ENCODE measurements at places on chromosomes 1 and 21.

- no peak for DNase-seq
Observed at GRCh38 chr1:222026280-222026679, 284.4 kb upstream of the DUSP10 start.

DNA sequence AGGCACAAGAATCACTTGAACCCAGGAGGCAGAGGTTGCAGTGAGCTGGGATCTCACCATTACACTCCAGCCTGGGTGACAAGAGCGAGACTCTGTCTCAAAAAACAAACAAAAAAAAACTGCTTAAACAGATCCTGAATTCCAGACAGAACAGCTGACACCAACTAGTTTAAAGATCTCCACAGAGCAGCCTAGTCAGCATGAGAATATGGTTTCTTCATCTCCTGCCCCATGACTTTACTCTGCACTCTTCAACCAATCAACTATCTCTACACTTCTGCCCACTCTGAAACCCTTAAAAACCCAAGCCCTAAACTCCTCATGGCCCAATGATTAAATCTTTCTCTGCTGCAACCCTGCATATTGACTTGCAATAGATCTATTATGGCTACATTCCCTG is 7.5 kb upstream of the PRRC2C start:
- DNase-seq: no peak

- DNase-seq: no peak
Observed at GRCh38 chr1:159964144-159964543, 10.1 kb upstream of the SLAMF9 start.

GRCh38 chr21:31331231-31331630 is 12.8 kb downstream of the TIAM1 start:
- no peak for DNase-seq

DNA sequence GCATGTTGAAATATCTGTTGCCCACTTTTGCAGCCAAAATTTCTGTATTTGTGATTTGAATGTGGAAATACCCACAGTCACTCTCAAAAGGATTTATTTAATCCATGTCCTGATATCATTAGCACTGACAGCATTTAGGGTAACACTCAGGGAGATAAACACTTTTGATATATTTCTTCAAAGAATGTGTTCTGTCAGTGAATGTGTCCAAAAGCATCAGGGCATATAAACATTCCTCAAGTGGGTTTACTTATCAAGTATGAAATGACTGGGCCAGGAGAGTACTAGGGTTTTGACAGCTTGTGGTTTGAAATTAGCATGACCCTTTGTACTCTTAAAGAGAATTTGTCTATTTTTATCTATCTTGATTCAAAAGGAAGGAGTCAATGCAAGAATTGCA is 1302.1 kb upstream of the ADGRL2 start:
- DNase-seq: no peak

DNA sequence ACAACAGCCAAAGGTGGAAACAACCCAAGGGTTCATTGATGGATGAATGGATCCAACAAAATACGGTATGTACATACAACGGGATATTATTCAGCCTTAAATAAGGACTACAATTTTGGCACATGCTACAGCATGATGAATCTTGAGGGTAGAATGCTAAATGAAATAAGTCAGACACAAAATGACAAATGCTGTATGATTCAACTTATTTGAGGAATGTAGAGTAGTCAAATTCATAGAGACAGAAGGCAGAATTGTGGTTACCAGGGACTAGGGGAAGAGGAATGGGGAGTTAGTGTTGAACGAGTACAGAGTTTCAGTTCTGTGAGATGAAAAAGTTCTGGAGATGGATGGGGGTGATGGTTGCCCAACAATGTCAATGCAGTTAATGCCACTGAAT is 118.0 kb upstream of the PAXBP1 start:
- no peak for DNase-seq

DNA sequence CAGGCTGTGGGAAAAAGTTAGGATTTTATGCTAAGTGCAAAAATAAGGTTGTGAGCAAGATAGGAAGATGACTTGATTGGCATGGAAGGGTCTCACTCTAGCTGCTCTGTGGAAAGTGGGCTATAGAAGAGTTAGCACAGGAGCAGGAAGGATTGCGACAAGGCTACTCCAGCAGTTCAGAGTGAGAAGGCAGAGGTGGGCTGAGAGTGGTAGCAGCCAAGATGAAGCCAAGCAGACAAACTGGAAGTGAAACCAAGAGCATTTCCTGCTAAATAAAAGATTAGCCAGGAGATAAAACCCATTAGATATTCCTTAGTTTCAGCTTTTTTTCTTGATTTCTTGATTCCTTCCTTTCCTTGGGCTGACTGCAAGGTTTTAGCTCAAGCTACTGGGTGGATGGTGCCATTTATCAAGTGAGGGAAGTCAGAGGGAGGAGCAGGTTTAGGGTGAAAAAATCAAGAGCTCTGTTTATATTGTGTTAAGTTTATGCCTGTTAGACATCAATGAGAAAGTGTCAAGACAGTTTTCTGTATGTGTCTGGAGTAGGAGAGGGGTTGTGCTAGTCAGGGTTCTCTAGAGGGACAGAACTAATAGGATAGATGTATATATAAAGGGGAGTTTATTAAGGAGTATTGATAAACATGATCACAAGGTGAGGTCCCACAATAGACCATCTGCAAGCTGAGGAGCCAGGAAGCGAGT is 33.1 kb upstream of the ZNF644 start:
- no peak for DNase-seq

DNA sequence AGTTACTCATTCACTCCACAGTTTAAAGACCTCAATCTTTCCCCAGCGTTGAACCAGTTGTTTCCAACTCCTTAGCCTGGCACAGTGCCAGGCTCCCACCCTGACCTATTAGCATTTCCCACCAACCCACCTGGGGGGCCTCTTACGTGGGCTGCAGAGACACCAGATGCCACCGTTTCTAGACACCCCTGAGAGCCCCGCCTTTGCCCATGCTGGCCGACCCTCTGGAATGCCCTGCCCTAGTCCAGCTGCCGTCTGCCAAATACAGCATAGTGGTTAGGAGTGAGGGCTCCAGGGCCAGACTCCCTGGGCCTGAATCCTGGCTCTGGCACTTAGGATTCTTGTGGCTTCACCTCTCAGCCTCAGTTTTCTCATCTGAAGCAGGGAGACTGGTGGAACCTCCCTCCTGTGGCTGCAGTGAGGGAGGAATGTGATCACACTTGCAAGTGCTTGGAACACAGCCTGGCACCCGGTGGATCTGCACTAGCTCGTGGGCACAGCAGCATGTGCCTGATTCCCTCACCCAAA is 65.2 kb downstream of the TMCO4 start:
- DNase-seq: no peak

- DNase-seq: no peak
Observed at GRCh38 chr1:220344745-220345144, 72.5 kb upstream of the RAB3GAP2 start.

DNA sequence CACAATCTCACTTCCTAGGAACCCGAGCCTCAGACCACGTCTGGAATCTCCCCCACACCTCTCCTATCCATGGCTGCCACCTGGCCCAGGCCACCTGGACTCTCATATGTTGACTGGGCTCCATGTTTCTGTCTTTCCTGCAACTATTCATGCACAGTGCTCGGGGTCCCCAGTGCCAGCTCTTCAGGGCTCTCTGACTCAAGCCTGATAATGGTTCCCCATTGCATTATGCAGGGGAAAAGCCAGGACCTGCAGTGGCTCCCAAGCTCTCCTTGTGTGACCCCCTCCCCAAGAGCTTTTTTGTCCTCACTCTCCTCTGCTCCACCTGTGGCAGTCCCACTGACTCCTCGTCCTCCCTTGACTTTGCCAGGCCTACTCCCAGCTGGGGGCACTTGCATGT is 417.6 kb downstream of the NPHP4 start:
- no peak for DNase-seq

- DNase-seq: no peak
Observed at GRCh38 chr1:201748335-201748734, 80.6 kb upstream of the IPO9 start.

GRCh38 chr1:63316984-63317816 is 5.2 kb upstream of the FOXD3 start:
- no peak for DNase-seq

DNA sequence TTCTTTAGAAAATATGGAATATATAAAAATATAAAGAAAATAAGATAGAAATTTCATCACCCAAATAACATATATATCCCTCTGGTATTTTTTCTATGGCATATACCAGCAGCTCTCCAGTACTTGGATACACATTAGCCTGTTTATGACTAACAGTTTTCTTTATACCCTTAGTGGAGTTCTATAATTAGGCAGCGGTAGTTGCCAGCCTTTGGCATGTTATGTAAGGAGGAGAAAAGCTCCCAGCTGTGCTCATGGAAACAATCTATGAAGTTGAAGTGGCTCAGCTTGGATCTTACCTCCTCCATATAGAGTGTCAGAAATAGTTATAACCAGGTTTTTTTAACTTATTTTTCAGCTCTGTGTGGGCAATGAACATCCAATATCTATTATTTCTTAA is 1636.8 kb downstream of the AMY1C start:
- no peak for DNase-seq

- no peak for DNase-seq
Observed at GRCh38 chr1:51768971-51769588, 109.4 kb downstream of the NRDC start.

DNA sequence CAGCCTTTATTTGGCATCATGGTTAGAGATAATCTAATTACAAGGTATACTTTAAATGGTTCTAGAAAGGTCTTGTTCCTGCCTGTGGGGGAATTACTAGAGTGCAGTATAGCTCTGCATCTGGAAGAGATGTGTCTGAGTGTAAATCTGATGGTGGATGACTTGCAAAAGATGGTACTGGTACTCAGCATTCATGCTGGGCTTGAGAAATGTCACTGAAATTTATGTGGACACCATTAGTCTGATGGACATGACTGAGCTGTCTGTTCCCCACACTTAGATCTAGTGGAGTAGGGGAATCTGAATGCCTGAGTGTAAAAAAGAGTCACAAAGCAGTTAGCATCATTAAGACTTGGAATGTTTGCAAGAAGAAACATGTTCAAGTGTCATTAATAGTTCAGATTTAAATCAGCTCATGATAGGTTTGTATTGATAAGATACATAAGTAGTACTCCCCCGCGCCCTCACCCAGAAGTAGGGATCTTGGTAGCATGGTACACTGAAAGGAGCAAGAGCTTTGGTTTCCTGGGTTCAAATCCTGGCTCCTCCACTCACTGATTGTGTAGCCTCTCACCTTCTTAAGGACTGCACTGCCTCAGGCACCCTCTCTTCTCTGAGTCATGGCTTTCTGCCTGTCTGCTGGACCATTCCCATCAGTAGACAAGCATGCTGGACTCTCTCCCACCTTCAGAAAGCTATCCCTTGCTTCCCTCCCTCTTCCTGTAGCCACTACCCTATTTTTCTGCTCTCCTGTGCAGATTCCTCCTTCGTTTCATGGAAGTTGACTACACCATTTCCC is 292.9 kb downstream of the NFIA start:
- DNase-seq: no peak

GRCh38 chr1:2391931-2392509 is 379 bp downstream of the RER1 start:
- no peak for DNase-seq

GRCh38 chr1:37133276-37134145 is 99.2 kb upstream of the GRIK3 start:
- DNase-seq: no peak

DNA sequence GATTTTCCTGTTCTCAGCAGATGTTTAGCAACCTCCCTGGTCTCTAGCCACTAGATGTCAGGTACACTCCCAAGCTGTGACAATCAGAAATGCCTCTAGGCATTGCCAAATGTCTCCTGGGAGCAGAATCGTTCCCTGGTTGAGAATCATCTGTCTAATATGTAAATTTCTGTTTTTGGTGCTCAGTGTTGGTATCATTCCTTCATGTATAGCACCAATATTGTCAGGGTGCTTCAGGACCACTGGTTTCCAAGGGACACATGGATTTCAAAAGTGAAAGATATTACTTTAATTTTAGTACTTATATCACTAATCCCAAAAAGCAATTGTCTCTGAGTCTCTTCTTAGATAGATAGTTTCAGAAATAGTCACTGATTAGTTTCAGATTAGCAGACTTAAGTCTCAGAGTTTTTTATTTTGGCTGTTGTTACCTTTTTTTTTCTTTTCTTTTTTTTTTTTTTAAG is 160.1 kb downstream of the PTPRC start:
- DNase-seq: no peak

- no peak for DNase-seq
Observed at GRCh38 chr1:165050246-165050645, 306.3 kb downstream of the LMX1A start.

- DNase-seq: no peak
Observed at GRCh38 chr21:46666941-46667740, 31.7 kb downstream of the PRMT2 start.

DNA sequence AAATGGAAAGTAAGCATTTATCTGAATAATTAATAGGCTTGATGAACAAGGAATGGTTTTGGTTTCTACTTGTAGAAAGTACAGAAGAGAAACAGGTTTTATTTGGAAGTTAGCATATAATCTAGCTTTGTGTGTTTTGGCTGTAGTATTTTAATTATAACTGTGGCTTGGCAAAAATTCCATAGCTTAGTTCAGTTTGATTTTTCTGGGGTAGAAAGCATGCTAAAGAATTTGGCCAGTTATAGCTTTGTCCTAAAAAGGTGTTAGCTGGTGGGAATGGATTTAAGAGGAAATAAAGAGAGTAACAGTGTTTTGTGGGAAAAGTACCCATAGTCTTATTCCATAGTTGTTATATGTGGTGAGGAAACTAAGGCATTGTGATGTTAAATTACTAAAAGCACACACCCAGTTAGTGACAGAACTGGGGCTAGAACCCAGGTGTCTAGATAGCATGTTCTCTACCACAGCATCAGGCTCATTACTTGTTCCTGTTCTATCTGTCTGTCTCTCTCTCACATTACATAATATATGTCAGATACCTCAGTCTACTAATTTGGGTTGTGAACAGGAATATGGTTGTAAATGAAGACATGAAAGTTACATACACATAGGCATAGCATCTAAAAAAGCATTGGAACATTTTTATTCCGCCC is 55.0 kb downstream of the MPZL1 start:
- DNase-seq: no peak

DNA sequence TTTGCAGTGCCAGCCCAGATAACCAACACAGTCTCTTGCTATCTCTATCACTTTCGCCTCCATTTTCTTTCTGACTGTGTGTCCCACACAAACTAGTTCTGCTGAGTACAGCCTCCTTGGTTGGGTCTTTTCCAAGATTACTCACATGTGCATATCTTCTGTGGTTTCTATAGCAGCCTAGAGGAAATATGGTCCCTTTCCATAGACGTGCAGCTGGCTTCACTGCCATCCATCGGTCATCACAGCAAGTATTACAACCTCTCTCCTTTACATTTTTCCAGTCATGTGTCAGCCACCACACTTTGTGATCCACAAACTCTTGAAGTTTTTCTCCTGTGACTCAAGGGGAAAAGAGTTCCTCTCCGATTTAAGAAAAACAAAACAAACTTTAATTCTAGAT is 893.4 kb upstream of the ADGRL4 start:
- DNase-seq: no peak

GRCh38 chr1:107058245-107059032 is 2.0 kb downstream of the PRMT6 start:
- DNase-seq: no peak

DNA sequence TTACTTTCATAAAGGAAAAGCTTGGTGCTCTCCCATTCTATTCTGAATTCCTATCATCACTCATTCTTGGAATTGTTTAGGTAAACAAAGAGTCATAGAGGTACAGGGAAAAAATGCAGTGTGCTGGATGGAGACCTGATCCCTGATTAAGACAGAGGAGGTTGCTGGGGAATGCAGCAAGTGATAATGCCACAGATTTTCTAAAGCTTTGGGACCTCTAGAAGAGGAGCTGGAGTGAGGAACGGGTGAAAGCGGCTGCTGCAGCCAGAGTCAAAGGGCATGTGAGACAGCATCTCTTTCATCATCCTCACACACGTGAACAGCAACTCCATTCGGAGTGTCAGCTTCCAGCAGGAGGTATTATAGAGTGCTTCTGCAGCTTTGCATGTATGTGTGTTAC is 54.9 kb upstream of the DIPK1A start:
- no peak for DNase-seq
